Neural progenitor cell (in vitro differentiated cells): ENCODE measurements at places on chromosomes 3 and 15. TPM values are rescaled to one million over a fixed set of nuclear protein-coding genes. Genes with fewer than 3 reads are reported as not detected.

DNA sequence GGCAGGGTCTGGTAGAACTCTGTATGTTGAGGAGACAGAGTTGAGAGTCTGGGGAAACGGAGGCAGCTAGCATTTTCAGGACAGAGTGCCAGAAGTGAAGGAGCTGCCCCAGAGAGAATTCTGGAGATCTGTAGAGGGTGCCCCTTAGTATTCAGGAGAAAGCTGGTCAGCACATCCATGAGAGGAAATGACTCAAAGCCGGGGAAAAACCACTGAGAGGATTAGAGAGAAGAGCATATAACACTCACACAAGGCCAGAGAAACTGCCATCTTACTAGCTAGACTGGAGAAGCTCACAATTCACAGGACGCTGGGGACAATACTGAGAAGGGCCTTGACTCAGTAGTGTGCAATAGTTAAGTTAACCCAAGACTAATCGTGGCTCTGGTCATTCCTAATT, 75.7 kb upstream of the DPPA4 start:
- H3K4me1 ChIP-seq = no peaks in the 10 kb centered on the region
- no peaks in the 10 kb centered on the region for H3K27me3 ChIP-seq
- no peak for DNase-seq
- H3K27ac ChIP-seq = no peak overlapping the region
- no peaks in the 10 kb centered on the region for H3K36me3 ChIP-seq

GRCh38 chr3:127645371-127646015, 16.5 kb downstream of the PODXL2 start:
- no peaks in the 10 kb centered on the region for H3K27me3 ChIP-seq
- no peak for DNase-seq
- no peak overlapping the region for H3K4me3 ChIP-seq
- H3K4me1 ChIP-seq = peaks cover 15% of the 10 kb centered on the region

DNA sequence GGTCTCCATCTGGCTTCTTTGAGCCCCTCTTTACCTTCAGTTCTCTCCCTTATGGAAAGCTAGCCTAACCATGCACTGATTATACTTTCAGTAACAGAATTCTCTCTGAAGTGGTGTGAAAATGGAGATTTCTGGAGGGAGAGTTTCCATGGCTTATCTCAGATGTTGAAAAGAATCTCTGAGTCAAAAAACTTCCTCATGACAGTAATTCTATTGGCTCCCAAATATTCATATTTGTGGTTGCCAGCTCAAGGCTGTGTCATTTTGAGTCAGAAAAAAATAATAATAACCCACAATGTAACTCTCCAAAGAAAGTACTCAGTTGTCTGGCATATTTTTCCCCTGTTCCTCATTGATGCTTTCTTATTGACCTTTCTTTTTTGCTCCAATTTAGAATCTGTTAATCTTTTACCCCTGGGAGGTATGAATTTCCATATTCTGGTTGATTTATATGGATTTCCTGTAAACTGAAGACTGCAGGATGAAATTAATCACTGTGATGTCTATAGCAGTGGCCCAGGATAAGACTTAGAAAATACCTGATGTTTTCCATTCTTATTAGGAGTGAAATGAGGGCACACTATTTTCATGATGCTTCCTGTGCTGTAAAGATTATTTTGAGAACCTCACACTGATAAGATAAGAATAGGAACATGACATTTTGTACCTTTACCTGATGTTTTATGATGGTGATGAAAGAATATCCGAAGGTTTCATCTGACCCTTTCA, 149.5 kb upstream of the EPHA3 start:
- no peak for DNase-seq
- no peaks in the 10 kb centered on the region for H3K4me1 ChIP-seq
- no peak overlapping the region for H3K4me3 ChIP-seq

The MAN2A2 gene
- total RNA-seq = 7.0 and 15.3 TPM in 2 replicates

- no peaks in the 10 kb centered on the region for H3K4me1 ChIP-seq
- no peaks in the 10 kb centered on the region for H3K27me3 ChIP-seq
- H3K4me3 ChIP-seq = no peak overlapping the region
- no peak overlapping the region for H3K27ac ChIP-seq
- no peak for DNase-seq
- no peaks in the 10 kb centered on the region for H3K36me3 ChIP-seq
These were observed 9.1 kb downstream of the ACTC1 start for GRCh38 chr15:34786206-34786605.

DNA sequence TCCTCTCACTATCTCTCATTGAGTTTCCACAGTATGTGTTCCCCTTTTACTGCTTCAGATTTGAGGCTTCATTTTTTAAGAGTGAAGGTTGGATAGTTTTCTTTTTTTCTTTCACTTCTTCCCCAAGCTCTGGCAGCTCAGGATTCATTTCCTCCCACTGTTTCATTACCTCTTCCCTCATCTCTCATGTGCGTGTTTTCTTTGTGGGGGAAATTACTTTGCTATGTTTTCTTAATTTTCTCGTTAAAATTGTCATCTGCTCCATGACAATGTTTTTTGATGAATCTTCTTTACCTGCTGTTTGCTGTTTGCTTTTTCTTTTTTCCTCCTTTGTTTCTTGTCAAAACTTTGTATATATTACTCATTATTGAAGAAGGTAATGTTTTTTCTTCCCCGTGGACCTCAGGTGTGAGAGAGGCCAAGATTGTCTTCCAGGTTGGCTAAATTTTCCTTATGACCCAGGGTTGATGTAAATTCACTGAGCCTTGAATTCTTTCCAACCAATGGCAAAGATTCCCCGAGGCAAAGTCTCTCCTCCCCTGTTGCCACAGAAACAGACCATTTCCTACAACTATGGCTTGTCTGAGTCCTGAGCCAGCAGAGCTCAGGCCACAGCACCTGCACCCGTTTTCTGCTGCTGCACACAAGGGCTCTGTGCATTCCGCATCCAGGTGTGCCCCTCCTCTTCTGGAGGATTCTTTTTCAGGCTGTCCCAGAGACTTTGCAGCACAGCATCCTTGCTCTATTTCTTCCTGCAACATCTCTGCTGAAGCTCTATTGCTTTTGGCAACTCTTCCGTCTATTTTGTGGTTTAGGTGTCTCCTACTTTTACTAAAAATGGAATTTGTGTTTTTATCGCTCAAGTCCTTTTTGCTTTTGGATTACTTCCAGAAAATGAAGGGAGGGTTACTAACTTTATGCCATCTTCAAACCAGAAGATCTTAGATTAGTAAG, 66.1 kb downstream of the NOX5 start:
- DNase-seq = peak; percentile 30
- H3K4me1 ChIP-seq = peaks cover 14% of the 10 kb centered on the region
- H3K27ac ChIP-seq = no peak overlapping the region
- H3K36me3 ChIP-seq = no peaks in the 10 kb centered on the region

DNA sequence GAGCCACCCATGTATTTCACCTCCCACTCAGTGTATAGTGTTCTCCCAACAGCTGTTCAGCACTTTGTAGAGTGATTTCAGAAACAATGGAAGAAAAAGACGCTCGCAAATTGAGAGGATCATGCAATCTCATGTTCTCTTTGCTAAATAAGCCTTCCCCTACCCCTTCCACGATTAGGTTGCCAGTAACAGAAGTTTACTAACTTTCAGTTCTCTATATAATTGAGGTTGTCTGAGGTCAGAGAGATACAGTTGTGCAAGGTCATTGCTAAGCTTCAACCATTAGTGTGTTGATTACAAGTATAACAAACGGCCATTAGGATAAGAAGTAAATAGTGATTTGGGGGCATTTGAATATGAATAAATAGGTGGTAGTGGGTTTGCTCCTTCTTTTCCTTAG, 99.6 kb downstream of the TUSC7 start:
- H3K27ac ChIP-seq = no peak overlapping the region
- H3K4me1 ChIP-seq = peaks cover 2% of the 10 kb centered on the region
- no peaks in the 10 kb centered on the region for H3K27me3 ChIP-seq
- DNase-seq = no peak
- no peak overlapping the region for H3K4me3 ChIP-seq
- no peaks in the 10 kb centered on the region for H3K36me3 ChIP-seq

The CLN6 gene
- 24.4 and 41.9 TPM in 2 replicates for total RNA-seq

DNA sequence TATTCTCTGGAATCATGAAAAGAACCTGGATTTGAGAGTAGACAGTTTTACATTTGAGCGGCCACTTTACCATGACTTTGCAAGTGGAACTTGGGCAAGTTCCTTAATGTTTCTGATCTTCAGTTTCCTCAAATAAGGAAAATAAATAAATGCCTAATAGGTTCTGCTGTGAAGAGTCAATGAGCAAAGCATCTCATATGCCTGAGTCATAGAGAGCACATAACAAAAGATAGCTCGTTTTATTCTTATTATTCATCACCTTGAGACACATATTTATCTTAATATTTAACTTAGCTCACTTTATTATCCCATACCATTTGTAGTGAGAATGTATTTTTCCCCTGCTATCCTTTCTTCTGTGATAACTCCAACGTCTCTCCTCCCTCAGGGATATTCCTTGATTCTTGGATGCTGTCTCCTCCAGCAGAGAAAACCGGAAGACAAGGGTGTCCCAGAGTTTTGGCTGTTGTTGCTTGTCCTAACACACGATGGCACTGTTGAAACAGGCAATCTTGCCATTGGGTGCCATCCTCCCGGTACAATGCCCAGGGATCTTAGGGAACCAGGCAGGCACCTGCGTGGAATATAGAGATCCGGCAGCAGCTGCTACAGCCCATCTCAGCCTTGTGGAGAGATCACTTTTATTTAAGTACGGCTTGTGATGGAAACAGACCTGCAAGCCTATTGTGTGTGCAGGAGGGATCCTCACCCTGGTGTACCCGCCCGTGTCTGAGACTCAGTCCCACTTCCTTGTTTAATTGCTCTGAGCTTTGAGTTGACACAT, 33.3 kb upstream of the VPS33B start:
- H3K36me3 ChIP-seq = no peaks in the 10 kb centered on the region
- no peaks in the 10 kb centered on the region for H3K4me1 ChIP-seq
- H3K27ac ChIP-seq = no peak overlapping the region
- peak; percentile 88 for DNase-seq

DNA sequence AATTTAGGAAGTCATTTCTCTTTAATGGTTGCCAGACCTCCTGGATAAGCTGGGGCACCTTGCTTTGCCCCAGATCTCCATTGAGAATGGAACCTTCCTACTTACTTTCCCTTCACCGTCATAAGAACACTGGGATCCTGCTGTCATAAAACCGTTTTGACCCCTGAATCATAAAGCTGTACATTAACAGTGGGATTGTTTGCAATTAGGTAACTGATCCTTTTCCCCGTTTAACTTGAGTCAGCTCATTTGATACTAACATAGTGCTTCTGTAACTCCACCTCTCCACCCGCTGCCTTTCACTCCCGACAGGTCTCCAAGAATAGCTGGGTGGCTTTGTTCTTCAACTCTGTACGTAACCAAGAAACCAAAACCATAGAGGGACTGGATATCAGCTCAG, 308.2 kb upstream of the WNT5A start:
- H3K4me1 ChIP-seq = no peaks in the 10 kb centered on the region
- H3K27me3 ChIP-seq = no peaks in the 10 kb centered on the region
- H3K4me3 ChIP-seq = no peak overlapping the region
- H3K36me3 ChIP-seq = no peaks in the 10 kb centered on the region
- DNase-seq = no peak

DNA sequence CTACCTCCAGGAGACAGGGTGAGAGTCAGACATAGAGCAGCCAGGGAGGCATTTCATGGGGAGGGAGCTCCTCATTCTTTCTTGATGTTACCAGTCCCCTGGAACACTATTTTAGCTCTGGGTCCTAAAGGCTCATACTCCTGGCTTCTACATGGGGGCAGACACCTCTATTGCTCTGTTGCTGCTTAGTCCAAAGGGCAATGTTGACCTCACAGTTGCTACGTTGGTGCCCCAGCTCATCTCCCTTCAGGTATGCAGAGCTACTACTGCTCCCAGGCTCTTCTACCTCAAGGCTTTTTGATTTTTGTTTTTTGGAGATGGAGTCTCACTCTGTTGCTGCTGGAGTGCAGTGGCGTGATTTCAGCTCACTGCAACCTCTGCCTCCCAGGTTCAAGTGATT, 245.6 kb upstream of the LRRFIP2 start:
- no peaks in the 10 kb centered on the region for H3K4me1 ChIP-seq
- H3K27ac ChIP-seq = no peak overlapping the region
- H3K36me3 ChIP-seq = no peaks in the 10 kb centered on the region

DNA sequence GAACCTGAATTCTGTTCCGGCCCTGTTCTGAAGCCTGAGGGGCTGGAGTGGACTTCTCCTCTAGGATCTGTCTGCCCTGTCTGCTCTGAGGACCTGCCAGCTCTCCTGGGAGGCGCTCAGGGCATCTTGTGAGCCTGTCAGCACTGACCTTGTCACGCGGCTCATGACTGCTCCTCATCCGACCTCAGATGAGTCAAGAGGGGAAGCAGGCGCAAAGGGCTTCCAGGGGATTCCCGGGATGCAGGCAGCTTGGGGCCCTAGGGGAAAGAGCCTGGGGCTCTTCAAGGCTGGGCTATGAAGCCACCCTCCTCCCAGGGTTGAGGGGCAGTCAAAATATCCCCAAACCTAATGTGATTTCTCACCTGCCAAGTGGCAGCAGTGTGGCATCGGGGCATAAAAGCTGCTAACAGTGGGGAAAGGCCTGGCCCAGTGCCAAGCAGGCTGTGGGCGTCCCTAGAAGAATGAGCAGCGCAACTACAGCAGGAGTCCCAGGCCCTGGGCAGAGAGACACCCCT, 27.6 kb upstream of the ANKDD1A start:
- no peaks in the 10 kb centered on the region for H3K36me3 ChIP-seq
- H3K27ac ChIP-seq = no peak overlapping the region
- peaks cover 4% of the 10 kb centered on the region for H3K4me1 ChIP-seq
- no peak overlapping the region for H3K4me3 ChIP-seq
- no peak for DNase-seq
- H3K27me3 ChIP-seq = no peaks in the 10 kb centered on the region

The CFAP44 gene
- 3.1 and 8.3 TPM in 2 replicates for total RNA-seq

The SLTM gene
- 106 and 152 TPM in 2 replicates for total RNA-seq

The SAXO2 gene
- 0.06 and 1.4 TPM in 2 replicates for total RNA-seq

DNA sequence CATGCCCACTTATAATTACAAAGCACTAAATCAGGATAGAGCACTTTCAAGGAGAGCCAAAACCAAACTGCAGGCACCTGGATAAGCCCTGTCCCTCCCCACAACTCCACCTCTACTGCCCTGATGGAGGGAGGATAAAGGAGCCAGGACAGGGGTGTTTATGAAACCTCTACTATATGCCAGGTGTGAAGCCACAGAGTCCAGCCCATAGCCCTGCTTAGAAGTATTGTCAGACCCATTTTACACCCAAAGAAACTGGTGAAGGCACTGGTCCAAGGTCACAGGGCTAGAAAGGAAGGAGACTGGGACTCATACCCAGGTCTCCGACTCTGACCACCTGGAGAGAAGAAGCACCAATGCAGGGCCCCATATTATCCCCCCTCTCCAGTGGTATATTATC, 48.7 kb downstream of the SH3BP5 start:
- no peak for DNase-seq
- H3K27ac ChIP-seq = no peak overlapping the region

The ACAN gene
- 0.06 and 0.34 TPM in 2 replicates for total RNA-seq

The ALDH1L1 gene
- 0.31 and 0.60 TPM in 2 replicates for total RNA-seq
